ENCODE measurements at places on chromosomes 4 and X.

- DNase-seq = no peak
These were observed 87.1 kb upstream of the INPP4B start for GRCh38 chr4:142933207-142933606.

- no peak for DNase-seq
These were observed 13.2 kb downstream of the NEIL3 start for GRCh38 chr4:177322881-177323280.

DNA sequence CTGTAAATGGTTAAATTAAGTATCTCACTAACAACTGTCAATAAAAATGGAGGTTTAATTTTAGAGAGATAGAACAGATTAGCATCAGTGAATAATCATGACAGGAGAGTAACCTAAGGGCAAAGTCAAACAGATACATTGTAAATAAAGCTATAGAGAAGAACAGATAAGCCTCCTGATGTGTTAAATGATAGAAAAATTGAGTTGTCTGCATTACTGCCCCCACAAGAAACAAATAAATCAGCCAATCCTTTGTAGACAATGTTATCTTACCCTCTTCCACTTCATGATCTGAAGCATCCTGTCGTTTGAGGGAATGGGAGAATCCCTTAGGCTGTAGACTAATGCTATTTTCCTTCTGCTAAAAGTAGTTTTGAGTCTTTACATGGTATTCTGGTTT is 147.8 kb downstream of the PCDH18 start:
- no peak for DNase-seq

DNA sequence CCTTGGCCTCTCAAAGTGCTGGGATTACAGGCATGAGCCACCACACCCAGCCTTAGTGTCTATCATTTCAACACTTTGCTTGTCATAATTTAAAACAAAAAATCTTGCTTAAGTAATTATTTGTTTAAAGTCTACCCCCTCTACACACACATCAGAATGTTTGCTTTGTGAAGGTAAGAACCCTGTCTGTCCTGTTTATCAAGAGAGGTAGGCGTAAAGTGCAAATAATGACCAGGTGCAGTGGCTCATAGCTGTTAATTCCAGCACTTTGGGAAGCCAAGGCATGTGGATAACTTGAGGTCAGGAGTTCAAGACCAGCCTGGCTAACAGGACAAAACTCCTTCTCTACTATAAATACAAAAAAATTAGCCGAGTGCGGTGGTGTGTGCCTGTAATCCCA is 326.7 kb upstream of the CLNK start:
- DNase-seq = no peak

DNA sequence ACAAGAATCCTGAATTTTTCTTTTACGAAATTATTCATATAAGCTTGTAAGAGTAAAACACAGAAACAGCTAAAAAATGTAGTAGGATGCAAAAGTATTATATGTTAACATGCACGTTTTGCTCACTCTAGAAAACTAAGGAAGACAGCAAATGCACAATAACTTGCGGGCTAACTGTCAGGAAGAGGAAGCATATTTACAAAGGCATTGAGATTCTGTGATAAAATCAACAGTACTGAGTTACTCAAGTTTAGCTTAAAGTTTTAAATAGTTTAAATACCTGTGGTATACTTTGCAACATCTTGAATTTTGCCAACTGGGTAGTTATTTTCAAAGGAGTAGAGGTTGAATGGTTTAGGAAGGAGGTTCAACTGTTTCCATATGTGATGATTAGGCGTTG is 37.0 kb downstream of the SH2D1A start:
- no peak for DNase-seq

DNA sequence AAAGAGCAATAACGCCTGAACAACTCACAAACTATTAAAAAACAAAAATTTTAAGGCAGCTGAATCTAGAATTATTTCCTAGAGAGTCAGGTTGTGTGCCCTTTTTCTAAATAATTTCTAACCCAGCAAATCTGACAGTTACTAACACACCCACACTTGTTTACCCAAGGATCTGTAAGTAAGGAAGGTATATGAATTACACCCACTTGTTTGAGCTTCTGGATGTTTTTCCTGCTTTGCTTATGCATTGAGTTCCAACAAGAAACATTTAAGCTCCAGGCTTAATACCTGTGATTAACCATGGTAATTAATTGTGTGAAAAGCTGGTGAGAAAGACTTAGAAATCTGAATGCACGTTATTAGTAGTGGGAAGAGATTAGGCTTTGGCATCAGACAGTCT is 1.5 kb downstream of the NIPAL1 start:
- no peak for DNase-seq

GRCh38 chr4:986879-987623 is at the start of gene IDUA:
IDUA (plus strand) TSS chr4:987044; CDS start chr4:987085, 41 bp downstream.
- peak; percentile 72 for DNase-seq

DNA sequence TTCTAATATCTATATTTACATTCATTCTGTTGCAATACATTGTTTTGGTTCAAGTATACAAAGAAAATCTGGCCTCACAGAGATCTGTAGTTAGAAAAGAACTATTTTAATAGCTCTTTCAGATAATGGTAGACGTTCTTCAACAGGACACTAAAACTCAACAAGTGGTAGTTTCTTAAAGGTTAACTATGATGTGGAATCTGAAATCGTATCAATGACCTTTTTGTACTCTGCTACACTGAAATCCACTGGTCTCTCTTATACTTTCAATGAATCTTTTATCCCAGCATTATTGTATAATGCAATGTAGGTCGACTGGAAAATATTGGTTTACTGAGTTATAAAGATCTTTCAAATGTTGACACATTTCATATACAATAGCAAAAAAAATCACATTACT is 12.7 kb downstream of the TMEM185A start:
- no peak for DNase-seq

- no peak for DNase-seq
These were observed 66.9 kb upstream of the ADRA2C start for GRCh38 chr4:3699261-3699660.

DNA sequence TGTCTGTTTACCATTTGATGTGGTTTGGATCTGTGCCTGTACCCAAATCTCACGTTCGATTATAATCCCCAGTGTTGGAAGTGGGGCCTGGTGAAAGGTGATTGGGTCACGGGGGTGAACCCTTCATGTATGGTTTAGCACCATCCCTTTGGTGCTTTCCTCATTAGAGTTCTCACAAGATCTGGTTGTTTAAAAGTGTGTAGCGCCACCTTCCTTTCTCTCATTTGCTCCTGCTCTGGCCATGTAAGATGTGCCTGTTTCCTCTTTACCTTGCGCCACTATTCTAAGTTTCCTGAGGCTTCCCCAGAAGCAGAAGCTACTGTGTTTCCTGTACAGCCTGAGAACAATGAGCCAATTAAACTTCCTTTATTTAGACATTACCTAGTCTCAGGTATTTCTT is 610.7 kb upstream of the ADGRL3 start:
- DNase-seq = no peak

DNA sequence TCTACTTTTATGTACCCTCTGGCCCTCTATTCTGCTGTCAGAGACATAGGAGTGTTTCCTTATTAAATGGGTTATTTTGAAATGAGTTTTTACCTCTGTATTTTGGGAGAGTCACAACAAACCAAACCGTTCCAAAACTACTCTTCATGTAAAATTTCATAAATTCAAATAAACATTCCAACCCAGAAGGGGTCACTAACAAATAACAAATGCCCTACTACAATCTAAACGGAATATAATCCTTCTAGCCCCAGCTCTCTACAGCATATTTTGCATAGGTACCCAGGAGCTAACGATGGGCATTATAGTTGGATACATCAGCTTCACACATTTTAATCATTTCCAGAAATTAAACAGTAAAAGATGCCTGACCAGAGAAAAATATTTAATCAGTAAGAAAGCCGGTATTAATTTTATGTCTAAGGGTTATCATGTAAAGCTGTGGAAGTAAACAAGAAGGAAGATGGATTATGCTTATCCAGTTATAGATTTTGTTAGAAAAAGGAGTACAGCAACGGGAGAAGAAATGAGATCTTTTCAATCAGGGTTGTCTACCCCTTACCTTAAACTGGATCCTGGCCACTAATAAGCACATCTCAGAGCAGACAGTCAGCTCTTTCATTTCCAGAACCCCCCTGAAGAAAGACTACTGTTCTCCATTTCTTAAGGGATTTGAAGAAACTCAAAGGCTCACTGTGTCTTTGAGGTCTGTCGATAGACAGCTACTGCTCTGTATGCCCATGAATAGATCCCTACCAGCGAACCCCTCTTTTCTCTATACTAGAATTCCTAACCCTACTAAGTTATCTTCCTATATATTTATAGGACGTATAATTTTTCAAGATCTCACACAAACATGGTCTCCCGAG is 1.2 kb downstream of the UGDH start:
- DNase-seq = no peak

DNA sequence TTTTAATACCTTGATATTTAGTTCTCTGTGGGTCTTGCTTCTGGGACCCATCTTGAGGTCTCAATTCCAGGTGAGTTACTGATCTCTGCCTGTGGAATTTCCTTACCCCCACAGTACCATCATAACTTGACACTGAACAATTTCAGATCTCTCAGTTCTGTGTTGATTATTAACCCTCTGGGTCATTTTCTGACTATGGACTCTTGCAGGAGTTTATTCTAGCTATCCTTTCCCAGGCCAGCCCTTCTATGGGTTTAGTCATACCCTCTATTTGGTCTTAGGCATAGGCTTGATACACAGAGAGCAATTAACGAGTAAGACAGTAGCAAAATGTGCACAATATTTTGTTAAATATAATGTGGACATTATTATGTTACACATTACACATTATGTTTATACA is 3.7 kb upstream of the SPARCL1 start:
- DNase-seq = no peak

DNA sequence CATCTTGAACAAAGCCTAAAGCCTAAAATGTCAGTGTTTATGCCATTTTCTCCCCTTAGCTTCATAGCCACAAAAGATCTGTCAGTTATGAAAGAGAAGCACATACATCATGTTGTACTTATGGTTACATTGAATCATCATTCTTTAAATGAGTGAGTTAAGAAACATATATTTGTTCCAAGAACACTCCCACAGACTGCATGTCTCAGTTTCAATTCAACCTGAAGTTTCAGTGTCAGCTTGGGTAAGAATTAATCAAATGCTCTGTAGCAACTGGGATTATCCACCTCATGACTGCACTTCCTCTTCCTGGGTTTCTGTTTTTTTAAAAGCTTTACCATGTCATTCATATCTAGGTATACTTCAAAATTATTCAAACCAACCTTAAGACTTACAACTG is 3.9 kb upstream of the TMPRSS11B start:
- no peak for DNase-seq

DNA sequence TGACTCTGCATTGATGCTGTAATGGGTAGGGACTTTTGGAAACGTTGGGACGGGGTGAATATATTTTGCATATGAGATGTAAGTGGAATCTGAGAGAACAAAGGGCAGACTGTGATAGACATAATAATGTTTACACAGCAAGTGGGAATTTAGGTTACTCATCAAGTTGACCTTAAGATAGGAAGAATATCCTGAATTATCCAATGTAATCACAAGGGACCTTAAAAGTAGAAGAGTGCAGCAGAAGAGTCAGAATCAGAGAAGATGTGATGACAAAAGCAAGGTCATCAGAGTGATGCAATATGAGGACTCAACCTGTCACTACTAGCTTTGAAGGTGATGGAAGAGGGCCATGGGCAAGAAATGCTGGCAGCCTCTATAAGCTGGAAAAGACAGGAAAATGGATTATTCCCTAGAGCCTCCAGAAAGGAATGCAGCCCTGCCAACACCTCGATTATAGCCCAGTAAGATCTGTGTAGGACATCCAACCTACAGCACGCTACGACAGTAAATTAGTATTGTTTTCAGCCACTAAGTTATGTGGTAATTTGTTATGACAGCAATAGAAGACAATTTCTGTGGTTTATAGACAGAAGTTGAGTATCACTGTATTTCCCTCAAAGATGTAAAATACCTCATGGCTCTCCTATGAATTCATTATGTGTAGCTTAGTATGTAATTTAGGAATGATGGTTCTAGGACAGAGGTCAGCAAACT is 26.4 kb downstream of the MORC4 start:
- no peak for DNase-seq

DNA sequence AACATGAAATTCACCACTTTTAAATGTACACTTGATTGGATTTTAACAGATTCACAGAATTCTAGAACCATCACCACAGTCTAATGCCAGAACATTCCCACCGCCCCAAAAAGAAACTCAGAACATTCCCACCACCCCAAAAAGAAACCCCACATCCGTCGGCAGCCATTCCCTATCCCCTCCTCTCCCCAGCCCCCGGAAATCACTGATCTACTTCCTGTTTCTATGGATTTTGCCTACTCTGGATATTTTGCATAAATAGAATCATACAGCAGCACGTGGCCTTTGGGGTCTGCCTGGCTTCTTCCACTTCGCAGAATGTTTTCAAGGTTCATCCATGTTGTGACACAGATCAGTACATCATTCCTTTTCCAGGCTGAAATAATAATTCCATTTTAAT is 79.3 kb downstream of the PPP2R2C start:
- DNase-seq = no peak

DNA sequence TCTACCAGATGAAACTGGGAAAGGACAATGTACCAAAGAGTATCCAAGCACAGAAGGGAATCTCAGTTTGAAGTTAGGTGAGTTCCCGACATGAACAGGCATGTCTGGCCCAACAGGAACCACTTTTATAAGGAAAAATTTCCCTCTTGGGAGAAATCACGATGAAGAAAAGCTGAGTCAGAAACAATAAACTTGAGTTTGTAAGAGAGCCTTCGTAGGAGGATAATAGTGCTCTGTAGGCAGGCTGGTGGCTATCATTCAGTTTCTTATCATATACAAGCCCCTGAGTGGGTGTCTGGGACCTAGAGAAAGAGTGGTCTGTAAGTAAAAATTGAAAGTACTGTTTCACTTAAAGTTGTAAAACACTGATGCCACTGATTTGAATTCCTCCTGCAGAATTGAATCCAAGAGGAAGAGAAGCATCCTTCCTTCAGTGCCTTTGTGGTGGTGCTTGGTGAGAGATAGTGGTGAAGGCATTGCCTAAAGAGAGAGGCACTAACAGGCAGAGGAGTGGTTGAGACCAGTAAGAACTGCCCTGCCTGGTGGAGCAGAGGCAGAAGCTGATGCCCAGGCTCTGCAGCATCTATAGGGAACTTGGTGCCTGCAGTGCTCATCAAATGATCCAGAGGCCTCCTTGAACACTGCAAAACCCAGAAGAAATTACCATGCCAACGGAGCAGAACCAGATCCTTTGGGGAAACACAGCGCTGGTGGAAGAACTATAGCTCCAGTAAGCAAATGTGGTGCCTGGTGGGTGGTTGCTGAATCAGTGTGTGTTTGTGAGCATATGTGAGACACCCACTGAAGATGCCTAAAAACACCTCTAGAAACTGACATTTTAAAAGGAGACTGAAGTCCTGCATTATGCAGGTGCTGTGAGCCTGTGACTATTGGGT is 31.7 kb upstream of the METAP1 start:
- no peak for DNase-seq

GRCh38 chrX:14073071-14073470 is 43.4 kb upstream of the GEMIN8 start:
- no peak for DNase-seq

DNA sequence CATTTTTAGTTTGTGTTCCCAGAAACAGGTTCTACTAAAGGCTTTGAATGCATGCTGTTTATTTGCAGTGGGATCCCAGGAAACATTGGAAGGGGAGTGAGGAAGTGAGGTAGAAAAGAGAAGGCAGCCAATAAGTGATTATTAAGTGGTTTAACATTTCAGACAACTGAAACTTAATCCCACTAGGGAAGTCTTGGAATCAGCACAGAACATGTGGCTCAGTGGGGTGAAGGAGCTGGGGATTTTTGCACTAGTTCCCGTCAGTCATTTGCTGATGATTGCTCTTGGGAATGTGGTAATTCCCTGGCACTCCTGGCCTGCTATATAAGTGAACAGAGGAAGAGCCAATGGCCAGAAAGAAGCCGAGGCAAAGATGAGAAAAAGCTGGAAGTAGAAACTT is 1053.0 kb upstream of the IGFBP7 start:
- no peak for DNase-seq
